ENCODE measurements at places on chromosomes 7 and 10.

- DNase-seq, result no peak
These were observed 189.0 kb downstream of the ANK3 start for GRCh38 chr10:60200682-60201053.

DNA sequence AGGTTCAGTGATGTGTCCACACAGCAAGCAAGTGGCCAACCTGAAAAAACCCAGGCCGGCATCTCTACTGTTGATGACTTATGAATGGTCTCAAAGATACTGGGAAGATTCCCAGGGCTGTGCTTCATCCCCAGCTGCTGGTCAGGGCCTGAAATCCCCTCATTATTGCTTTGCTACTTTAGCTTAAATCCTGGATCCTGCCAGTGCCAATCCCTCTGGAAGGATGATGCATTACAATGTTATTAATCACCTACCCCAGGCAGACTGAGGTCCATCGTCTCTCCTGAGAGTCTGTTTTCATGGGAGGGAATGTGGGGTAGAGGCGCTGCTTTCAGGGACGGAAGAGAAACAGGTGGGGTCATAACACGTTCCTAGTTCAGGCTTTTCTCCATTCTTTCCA lies 371.6 kb downstream of the RPS24 start:
- no peak for DNase-seq

DNA sequence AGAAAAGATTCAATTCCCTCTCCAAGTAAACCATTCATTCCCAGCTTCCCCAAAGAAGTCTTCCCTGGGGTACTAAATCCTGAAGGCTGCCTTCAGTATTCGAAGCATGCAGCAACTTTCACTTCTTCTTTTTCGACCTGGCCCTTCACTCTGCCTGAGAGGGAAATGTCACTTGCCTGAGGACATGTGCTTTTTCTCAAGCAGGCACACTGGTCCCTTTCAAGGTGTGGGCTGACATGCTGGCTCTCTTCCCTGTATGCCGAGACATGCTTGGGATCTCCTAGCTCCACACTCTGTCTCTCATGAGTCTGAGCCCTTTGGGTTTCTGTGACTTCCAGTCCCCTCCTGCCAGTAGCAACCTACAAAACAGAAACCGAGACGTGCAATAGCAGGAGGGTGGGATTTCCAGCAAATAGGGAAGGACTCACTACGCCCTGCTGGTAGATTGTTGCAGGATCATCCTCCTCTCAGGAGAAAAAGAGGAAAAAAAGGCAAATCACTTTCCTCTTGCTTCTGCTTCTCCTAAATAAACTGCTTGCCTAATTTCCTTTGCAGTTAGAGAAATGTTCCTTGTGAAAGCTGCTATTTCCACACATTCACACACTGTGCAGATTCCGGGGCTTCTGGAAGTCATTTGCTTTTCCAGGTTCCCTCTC lies 33.5 kb downstream of the FIGNL1 start:
- DNase-seq, result no peak

- DNase-seq, result no peak
These were observed 327.7 kb upstream of the NPSR1 start for GRCh38 chr7:34330308-34330707.

- DNase-seq, result peak; percentile 84
These were observed 86.5 kb upstream of the KDM7A start for GRCh38 chr7:140263277-140263676.

GRCh38 chr10:6095810-6096570 lies 7.2 kb downstream of the RBM17 start:
- no peak for DNase-seq

GRCh38 chr10:96301616-96302015 lies 2.6 kb upstream of the DNTT start:
- no peak for DNase-seq

DNA sequence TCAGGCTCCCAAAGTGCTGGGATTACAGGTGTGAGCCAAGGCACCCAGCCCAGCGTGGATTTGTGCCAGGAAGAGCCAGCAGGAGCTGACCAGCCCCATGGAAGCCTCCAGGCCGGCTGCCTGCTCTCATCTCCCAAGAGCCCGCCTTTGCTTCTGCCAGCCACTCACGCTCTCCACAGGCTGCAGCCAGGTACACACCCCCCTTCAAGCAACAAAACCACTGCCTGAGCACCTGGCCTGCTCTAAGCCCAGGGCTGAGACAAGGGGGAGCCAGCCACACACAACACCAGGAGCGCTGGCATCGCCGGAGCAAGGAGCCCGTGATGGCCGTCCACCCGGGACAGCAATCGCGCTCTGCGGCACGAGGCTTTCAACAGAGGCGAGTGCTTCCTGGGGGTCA lies 34.5 kb downstream of the MAD1L1 start:
- DNase-seq, result no peak

DNA sequence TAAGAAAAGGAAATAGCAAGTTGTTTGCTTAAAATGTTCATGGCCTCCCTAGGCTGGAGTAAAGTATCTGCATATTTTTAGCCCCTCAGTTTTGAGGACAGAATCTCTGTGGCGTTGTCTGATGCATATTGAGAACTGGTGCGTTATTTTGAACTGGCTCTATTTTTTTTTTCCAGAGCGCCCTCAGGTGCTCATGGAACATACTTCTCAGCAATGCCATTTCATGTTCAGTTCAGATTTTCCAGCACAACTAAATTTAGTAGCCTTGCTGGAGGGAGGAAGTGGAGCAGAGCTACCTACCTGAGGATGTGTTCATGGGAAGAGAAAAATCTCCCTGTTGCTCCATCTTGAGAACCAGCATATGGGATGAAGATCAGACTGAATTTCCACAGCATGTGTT lies 870.5 kb downstream of the LRMDA start:
- DNase-seq, result no peak

- DNase-seq, result no peak
These were observed 941.2 kb downstream of the XPNPEP1 start for GRCh38 chr10:108982159-108982558.

DNA sequence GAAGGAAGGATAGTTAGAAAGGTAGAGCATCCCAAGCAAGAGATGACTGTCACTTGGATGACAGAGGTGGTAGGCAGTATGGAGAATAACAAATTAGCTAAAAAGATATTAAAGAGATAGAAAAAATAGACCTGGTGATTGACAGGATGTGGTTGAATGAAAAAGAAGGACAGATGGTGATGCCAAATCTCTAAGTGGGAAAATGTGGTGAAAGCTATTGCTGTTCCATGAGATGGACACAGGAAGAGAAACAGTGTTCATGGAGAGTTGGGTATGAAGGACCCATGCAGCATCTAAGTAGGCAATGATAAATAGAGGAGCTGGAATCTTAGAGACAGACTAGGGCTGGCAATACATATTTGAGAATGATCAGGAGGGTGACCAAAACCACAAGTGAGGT lies 30.7 kb downstream of the FAM13C start:
- no peak for DNase-seq

GRCh38 chr10:44439239-44439957 lies 54.5 kb upstream of the CXCL12 start:
- no peak for DNase-seq

DNA sequence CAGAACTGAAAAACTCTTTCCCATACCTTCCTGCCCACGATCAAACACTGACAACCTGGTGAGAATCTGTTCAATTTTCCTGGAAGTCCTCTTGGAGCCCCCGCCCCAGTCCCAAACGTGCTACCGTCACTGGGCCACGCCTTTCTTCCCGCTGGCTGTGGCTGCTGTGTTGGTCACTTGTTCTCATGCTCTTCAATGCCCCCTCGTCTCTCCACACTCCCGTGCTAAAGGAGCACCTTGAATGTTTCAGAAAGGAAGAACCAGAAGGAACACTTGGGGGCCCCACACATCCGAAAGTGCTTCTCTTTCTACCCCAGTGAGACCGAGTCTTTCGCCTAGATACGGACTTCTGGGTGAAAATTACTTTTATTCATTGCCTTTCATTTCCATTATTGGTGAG lies 215.1 kb downstream of the DIP2C start:
- no peak for DNase-seq

DNA sequence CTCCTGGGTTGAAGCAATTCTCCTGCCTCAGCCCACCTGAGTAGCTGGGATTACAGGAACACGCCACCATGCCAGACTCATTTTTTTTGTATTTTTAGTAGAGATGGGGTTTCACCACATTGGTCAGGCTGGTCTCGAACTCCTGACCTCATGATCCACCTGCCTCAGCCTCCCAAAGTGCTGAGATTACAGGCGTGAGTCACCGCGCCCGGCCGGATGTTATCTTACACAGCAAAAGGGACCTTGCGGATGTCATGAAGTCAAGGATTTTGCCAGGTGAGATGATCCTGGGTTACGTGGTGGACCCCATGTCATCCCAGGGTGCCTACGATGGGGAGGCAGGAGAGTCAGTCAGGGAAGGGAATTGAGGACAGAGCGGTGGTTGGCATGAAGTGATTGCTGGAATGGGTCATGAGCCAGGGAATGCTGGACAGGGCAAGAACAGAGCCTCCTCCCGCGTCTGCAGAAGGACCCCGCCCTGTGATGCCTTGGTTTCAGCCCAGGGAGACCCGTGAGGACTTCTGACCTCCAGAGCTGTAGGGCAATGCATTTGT lies 8.7 kb upstream of the UBE3C start:
- no peak for DNase-seq

DNA sequence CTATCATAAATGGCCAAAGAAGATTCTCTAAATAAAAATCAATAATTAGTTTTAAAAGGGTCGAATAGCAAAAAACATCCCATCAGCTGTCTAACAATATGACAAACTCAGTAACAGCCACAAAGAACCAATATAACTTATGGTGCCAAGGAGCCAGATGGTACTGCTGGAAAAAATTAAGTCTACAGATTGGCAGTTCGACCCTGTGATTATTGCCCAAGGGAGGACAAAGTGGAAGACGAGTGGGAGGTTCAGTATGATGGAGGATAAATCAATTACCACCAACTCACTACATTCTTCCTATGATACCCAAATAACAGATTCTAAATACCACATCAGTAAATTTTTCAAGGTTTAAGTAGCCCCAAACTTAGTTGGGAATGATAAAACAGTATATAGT lies 49.0 kb downstream of the SKAP2 start:
- DNase-seq, result no peak

GRCh38 chr10:100618091-100618615 lies 82.4 kb downstream of the HIF1AN start:
- DNase-seq, result no peak

DNA sequence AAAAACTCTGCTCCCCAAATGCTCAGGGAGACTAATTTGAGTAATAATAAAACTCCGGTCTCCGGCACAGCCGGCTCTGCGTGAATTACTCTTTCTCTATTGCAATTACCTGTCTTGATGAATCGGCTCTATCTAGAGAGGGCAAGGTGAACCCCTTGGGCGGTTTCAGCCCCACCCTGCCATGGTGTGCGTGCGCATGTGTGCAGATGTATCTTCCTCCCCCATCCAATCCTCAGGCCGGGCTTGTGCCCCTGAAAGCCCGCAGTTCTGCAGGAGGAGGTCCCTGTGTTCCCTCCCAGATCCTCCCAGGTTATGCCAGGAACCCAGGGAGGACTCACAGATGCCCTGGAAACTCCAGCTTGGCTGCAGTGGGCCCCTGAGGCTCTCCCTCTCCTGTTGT lies 48.3 kb upstream of the MYL10 start:
- DNase-seq, result no peak

All from naive thymus-derived CD8-positive, alpha-beta T cell (primary cell).